Effector CD4-positive, alpha-beta T cell (primary cell): ENCODE measurements at places on chromosomes 13 and 19.
A peak's percentile ranks its signal among the peaks of the same experiment; 100 is the strongest.

GRCh38 chr13:23986619-23987018, 89.3 kb upstream of the C1QTNF9B start:
- no peak for DNase-seq

DNA sequence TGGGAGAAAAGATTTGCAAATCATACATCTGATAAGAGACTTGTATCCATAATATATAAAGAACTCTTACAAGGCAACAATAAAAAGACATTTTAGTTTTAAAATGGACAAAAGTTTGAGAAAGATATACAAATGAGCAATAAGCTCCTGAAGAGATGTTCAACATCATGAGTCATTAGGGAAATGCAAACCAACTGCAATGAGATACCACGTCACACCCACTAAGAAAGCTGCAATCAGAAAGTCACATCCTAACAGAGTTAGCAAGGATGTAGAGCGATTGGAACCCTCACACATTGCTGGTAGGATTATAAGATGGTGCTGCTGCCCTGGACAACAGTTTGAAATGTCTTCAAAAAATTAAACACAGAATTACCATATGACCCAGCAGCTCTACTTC, 50.3 kb downstream of the GSX1 start:
- DNase-seq = no peak

DNA sequence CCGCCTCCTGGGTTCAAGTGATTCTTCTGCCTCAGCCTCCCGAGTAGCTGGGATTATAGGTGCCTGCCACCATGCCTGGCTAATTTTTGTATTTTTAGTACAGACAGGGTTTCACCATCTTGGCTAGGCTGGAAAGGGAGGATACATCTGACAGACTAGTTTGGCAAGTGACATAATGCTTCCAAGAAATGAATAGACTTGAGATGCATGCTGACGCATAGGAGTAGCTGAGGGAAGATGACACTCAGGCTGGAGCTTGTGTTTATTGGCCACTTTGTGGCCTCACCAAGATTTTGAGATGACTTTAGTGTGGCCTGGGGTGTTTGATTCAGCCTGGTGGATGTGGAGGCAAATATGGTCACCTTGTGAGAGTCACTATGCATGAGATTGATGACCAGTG, 4.0 kb downstream of the ZNF586 start:
- DNase-seq = no peak

DNA sequence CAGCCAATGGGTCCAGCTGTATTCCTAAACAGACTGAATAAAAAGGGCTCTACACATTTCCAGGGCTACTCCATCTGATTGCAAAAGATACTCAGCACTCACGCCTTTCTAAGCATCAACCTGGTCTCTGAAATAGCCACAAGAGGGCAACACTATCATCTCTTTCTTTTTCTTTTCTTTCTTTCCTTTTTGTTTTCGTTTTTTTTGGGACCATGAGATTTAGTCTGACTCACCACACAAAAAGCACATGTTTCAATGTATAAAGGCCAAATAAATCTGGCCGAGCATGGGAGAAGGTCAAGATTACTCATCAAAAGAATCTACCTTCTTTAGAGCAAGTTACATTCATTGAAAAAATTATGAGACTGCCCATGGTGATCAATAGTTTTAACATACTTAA, 805.6 kb upstream of the ARGLU1 start:
- no peak for DNase-seq

DNA sequence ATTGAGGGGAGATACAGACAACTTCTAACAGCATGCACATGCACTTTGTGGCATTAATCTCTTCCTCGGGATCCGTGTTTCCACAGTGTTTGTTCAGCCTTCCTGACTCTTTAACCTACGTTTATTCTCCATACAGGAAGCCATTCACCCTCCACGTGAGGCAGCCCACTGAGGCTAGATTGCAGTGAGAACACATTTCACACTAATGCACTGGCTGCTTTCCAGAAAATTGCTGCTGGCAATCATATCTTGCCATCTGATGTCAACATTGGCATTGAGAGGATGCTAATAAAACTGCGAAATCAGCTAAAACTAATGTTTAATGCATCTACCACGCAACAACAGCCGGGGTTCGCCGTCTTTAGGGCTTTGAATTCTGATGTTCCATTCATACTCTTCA, 30.0 kb downstream of the DCLK1 start:
- DNase-seq = no peak

DNA sequence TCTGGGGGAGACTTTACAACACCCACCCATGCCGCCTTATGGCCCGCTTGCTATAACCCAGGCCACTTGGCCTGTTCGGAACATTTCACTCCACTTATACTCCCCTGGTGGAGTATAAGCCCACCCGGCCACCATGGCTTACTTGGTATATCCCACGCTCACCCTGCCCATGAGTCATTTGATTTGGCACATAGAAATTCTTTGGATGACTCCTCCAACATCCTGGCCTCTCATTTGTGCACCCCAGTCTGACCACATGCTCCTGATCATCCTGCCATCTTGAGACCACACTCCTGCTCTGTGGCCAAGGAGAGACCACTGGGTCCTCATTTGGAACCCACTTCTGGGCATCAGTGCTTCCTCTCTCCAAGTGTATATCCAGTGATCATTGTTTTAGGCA, 5.2 kb downstream of the SPACA6 start:
- no peak for DNase-seq

DNA sequence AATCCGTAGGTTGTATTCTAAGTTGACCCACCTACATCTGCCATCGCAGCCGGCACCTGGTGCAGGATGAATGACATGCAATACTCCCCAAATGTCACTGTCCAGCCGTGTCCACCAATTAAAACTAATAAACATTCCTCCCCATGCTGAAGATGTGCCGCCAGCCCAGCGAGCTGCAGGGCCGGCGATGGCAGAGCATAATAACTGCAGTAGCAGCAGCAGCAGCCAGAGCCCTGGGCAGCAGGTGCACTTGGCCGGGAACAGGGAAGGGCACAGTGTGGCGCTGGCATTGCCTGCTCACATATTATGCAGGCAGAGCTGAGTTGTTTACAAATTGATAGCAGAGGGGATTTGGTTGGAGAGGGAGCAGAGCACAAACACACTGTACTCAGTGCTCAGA, 754.9 kb downstream of the OLFM4 start:
- DNase-seq = no peak

- no peak for DNase-seq
Observed at GRCh38 chr13:26528527-26528926, 29.0 kb upstream of the WASF3 start.

DNA sequence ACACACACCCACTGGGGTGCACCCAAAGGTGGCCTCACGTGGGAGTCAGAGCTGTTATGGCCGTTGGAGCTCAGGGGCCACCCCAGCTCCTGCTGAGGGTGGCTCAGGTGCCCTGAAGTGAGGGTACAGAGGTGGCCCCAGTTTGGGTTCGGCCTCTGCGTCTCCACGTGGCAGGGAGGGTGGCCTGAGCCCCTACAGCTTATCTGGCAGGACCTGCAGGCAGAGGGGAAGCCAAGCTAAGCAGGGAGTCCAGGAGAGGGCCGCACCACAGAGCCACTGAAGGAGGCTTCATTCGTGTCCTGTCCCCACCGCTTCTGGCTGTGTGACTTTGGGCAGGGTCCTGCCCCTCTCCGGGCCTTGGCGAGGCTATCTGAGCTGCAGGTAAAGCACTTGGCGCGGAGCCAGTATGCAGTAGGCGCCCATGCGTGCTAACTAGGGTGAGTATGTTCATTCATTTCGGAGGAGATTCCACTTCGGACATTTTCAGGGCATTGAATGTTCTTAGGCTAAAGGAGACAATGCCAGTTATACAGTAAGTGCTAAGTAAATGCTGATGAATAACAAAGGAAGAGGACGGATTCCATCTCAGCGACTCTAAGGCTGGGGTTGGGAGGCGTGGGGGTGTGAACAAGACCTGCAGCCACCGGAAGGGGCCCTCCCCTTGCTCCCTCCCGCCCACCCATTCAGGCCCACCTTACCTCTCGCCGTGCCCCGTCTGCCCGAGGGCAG, 4.9 kb downstream of the REX1BD start:
- no peak for DNase-seq

- no peak for DNase-seq
Observed at GRCh38 chr19:964761-965694, 19.1 kb upstream of the WDR18 start.

GRCh38 chr13:32548837-32549236, 10.2 kb upstream of the N4BP2L2 start:
- DNase-seq = no peak

GRCh38 chr13:41075485-41075884, 14.2 kb downstream of the WBP4 start:
- DNase-seq = no peak

DNA sequence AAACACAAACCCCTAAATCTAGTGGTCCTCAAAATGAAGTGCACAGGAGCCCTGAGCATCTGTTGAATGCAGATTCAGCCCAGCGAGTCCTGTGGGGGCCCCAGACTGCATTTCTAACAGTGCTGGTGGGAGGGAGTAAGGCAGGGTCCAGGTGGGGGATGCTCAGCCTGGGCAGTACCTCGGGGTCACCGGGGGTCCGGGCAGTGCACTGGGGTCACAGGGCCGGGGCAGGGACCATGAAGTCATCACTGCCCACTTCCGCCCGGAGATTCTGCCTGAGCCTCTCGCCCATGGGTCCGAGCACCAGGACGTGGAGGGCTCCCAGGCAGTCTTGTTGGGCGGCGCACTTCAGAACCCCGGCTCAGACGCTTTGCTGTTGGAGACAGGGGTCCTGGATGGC, 838 bp upstream of the ATP4B start:
- no peak for DNase-seq

DNA sequence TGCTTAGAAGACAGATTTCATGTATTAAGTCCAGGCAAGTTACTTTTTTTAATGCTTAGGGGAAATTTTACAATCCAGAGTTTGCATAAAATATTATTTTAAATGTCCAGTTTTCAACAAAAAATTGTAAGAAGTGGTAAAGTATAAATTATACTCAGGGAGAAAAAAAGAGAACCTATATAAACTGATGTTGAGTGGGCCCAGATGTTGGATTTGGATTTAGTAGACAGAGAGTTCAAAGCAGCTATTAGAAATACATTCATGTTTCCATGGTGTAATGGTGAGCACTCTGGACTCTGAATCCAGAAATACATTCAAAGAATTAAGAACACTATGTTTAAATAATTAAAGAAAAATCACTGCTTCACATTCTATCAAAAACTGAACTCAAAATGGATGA, 349.9 kb upstream of the ZNF507 start:
- DNase-seq = no peak

- no peak for DNase-seq
Observed at GRCh38 chr19:13069415-13070359, 33.0 kb downstream of the LYL1 start.

DNA sequence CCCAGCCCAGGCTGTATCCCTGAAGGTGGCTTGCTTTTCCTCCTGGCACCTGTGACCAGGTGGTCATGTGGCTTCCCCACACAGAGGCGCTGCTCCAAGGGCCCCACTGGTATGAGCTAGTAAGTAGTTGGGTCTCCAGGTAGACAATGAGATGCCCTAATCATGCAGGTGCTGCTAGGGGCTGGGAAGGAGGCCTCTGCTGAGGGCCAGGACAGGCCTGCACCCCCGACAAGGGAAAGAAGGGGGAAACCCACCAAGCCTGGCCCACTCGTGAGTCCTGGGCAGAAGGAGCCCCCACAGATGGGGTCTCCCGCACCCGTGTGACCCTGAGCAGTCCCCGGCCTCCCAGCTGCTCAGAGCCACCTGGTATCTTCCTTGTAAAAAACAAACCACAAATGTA, 13.2 kb downstream of the PEX11G start:
- DNase-seq = no peak

GRCh38 chr13:46297361-46297811, 85.7 kb downstream of the LRRC63 start:
- DNase-seq = no peak

DNA sequence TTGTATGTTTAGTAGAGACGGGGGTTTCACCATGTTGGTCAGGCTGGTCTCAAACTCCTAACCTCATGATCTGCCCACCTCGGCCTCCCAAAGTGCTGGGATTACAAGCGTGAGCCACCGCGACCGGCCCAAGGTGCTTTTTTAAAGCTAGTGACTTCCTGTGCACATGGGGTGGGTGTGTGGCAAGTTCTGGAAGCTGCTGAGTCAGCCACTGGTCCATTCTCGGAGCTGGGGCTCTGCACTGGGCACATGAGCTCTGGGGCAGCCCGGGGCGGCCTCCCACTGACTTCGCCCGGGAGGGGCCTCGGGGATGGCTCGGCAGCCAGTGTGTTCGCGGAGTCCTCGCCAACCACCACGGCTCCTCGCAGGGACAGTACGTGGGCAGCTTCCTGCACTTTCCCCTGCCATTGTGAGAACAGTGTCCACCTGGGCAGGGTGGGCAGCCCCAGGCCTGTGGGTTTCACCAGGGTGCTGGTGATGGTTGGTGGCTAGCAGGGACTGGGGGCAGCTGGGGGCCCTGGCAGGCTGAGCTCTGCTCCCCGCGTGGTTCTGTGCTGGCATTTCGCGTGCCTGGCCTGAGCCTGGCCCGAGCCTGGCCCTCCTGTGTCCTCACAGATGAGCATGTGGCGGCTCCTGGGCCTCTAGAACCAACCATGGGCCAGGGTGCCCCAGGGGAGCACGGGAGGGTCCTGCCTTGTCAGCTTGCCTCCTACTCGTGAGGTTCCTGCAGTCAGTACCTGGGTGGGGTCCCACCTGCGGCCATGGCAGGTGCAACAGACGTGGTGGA, 12.2 kb downstream of the CBARP start:
- no peak for DNase-seq

GRCh38 chr19:48595171-48595570, 11.4 kb upstream of the SPACA4 start:
- DNase-seq = no peak

DNA sequence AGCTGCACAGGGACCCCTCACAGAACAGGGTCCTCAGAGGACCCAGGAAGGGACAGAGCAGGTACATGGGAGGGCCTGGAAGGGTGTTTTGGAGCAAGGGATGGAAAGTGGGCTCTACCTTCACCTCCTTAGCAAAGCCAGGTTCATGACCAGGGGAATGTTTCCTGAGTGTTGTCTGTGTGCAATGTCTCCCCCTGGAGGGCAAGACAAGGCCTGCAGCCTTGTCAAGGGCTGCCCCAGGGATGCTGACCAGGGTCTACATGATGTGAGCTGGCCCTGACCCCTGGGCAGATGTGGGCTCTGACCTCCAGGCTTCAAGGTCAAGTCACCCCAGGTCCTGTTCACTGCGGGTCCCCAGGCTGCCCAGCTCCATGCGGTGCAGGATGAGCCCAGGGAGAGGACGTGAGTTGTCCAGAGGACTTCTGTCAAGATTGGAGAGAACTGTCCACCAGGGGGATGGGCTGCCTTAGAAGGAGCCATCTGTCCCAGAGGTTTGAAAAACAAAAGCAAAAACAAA, 1.0 kb upstream of the CEACAM1 start:
- DNase-seq = peak; percentile 56

- DNase-seq = no peak
Observed at GRCh38 chr13:58329746-58330145, 698.2 kb downstream of the PCDH17 start.

- no peak for DNase-seq
Observed at GRCh38 chr19:4970558-4971423, 1.9 kb downstream of the KDM4B start.

DNA sequence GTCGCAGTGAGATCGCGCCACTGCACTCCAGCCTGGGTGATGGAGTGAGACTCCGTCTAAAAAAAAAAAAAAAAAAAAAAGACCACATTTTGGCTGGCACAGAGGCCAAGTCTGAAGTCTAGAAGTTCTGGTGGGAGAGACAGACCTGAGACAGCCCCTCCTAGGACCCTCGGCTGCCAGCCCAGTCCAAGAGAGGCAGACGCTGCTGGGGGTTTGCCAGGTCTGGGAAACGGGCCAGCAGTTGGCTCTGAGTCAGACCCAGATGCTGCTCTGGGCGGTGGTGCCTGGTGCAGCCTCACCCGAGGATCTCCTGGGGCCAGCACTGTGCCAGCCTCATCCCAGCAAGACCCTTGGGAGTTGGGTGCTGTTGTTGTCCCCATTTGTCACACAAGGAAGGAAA, 5.8 kb downstream of the FCHO1 start:
- DNase-seq = no peak
